ENCODE measurements at places on chromosomes 7 and 10.
A peak's percentile ranks its signal among the peaks of the same experiment; 100 is the strongest.

DNA sequence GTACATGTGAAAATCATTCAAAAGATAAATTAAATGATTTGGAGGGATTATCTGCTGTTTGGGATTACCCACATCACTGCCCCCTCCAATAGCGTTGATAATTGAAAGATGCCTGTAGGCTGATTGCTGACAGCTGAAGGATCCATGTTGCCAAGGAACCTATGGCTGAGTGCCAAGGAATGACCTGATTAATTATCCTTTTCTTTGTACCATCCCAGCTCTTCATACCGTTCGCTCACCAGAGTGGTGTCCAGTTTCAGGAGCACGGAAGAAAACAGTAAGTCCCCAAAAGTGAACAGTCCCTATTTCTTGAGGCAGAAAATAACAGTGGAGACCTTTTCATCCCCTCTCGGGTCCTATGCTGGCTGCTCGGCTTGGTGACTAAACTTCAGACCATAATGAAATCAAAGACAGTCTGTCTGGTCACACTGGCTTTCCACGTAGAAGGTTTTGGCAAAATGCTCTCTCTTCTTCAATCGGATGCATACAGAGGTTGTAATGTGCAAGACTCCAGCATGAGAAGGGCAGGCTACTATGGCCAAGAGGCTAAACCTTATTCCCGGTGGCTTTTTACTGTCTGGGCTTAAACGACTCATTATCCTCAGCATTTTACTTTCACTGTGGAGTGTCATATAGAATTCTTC lies 108.8 kb downstream of the SPAG6 start:
- DNase-seq, result no peak

- DNase-seq, result no peak
Measured at GRCh38 chr7:518630-519483, 789 bp downstream of the PDGFA start.

DNA sequence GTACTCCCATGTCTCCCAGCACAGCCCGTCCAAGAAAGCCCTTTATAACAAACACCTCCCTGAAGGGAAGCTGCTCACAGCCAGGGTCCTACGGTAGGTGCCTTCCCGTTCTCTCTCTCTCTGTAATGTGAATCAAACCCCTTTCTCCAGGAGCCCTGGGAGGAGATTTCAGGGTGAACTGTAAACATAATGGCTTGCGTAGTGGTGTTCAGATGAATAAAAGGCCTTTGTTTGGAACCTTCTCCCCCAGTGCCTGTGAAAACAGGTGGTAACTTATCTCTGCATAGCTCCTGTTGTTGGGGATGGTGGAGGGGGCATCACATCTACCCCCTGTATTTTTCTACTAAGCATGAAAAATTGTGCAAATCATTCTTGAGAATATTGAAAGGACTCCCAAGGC lies 12.4 kb downstream of the CALHM2 start:
- no peak for DNase-seq

GRCh38 chr7:150957133-150958020 lies 20.7 kb downstream of the KCNH2 start:
- DNase-seq, result no peak

- peak; percentile 63 for DNase-seq
Measured at GRCh38 chr7:27640884-27641574, 21.7 kb downstream of the HIBADH start.

GRCh38 chr10:8138471-8138870 lies 84.0 kb downstream of the GATA3 start:
- DNase-seq, result no peak

- DNase-seq, result no peak
Measured at GRCh38 chr7:139771001-139771956, 6.5 kb downstream of the HIPK2 start.

GRCh38 chr10:15735763-15736162 lies 16.0 kb upstream of the ITGA8 start:
- DNase-seq, result no peak

DNA sequence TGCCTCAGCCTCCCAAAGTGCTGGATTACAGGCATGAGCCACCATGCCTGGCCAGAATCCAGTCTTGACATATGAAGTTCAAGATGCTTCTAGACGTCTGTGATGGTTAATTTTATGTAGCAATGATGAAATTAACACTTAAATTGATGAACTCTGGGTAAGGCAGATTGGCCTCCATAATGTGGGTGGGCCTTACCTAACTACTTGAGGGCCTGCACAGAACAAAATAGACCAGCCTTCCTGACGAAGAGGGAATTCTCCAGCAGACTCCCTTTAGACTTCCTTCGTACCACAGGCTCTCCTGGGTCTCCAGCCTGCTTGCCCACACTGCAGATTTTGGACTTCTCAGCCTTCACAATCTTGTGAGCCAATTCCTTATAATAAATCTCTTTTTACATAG lies 4.7 kb downstream of the CDNF start:
- no peak for DNase-seq

DNA sequence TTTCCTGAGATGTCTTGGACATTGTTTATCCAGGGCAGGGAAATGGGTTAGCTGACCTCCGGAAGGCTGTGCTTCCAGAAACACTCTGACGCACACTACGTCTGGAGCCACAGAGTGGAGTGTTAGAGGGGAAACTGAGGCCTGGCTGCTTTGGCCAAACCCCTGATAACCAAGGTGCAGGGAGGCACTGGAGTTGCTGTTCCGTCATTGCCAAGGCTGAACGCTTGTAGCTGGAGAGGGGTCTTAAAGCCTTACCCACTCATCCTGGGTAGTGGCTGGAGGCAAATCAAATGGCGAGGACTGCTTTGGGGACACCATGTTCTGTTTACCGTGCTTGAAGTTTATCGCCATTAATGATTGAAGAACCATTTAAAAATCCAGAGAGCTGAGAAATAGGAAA lies 604.1 kb upstream of the FOXK1 start:
- DNase-seq, result no peak

DNA sequence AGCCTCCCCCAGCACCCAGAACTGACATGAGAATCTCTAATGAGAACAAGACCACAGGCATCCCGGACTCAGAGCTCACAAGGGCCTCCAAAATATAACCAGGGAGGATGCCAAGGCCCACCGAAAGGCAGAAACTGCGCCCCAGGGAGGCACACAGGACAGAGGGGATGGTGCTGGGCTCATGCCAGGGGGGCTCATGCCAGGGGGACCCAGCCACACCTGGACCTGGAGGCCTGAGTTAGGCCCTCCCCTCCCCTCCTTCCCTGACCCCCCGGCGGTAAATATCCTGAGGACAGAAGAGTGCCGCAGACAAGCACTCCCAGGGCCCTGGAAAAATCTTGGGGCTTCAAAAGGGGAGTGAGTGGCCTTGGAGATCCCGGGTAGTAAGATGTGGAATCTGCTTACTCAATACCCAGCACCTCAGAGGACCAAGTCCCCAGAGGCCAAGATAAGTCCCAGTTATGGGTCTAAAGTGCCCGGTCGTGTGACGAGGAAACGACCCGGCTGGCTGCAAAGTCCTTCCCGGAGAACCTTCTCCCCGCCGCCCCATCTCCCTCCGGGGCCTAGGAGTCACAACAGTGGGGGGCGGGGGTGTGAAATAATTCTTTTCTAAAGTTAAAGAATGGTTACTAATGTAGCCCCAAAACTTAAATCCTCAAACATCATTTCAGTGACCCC lies 11.9 kb downstream of the PDGFA start:
- DNase-seq, result peak; percentile 45

- no peak for DNase-seq
Measured at GRCh38 chr10:69703256-69703655, 73.2 kb downstream of the FAM241B start.

DNA sequence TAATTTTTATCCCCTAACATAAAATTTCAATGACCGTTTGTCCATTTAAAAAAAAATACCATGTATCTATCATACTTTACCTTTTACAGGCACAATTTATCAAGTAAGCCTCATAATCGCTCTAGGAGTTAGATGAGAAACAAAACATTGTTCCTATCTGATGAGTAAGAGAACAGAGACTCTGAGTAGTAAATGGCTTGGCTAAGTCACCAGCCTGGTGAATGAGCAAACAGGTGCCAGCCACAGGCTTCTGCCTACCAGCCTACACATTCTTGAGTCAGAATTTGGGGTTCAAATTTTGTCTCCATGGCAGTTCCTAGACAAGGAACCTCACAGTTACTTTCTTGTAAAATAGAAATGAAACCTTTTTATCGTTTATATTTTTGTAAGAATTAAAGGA lies 235.4 kb downstream of the HGF start:
- DNase-seq, result no peak

GRCh38 chr10:90977162-90977854 lies 56.4 kb upstream of the ANKRD1 start:
- DNase-seq, result no peak

- DNase-seq, result peak; percentile 82
Measured at GRCh38 chr7:43572516-43573049, 10.3 kb upstream of the STK17A start.

DNA sequence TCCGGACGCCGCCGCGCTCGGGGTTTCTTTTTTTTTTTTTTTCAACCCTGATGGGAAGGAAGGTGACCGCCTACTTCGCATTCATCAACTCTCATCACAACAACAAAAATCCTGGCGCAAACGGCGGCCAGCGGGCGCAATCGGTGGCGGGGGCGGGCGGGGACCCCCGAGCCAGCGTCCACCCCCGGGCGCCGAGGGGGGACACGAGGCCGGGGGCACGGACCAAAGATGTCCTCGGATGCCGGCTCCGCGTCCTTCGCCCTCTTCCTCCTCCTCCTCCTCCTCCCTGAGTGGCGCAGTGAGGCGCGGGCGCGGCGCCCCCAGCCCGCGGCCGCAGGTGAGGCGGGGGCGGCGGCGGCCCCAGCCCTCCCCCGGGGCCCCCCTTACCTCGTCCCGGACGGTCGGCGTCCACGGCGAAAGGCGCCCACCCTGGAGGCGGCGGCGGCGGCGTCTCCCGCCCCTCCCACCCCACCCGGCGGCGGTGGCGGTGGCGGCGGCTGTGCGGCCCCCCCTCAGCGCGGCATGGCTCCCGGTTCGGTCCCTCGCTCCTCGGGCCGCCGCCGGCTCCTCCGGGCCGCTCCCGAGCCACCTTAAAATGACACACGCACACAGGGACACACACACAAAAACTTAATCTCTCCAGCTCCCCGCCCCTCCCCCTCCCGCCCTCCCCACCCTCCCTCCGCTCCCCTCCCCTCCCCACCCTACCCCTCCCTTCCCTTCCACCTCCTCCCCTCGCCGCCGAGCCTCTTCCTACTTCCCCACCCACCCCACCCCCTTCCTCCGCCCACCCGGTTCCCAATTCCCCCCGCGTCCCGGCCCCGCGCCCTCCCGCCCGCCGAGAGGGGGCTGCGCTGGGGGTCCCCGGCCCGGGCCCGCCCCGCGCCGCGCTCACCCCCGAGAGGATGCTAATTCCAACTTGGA lies at the start of gene CTBP2:
Gene CTBP2, minus strand, starts transcription at position 632 of the 924 bp plus-strand sequence.
- no peak for DNase-seq

- DNase-seq, result no peak
Measured at GRCh38 chr10:87519582-87519981, 14.9 kb downstream of the MINPP1 start.

DNA sequence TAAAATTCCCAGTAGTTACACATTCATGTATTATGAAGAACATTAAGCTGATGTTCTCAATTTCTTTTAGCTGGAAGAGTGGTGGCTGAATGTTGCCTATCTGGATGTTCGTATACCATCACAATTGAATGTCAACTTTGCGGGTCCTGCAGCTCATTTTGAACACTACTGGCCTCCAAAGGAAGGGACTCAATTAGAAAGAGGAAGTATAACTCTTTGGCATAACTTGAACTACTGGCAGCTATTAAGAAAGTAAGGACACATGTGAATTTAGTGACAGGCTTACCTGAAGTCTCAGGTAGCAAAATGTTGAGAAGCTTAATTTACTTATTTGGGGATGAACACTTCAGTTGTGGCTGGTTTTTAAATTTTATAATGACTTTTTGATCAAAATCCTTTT lies 15.9 kb downstream of the CROT start:
- no peak for DNase-seq

DNA sequence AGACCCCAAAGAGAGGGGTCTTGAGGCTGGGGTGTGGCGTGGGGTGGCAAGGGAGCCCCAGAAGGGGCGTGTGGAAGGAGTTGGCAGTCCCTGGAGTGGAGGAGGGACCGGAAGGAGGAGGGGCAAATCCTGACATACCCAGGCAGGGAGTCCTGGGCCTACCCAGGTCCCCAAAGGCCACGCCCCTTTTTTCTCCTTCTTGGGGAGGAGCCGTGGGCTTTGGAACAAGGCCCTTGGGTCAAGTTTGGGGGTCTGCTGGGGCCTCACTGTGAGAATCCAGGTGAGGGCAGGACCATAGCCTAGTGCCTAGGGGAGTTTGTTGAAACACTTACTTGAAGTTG lies 1.2 kb upstream of the SMARCD3 start:
- no peak for DNase-seq

DNA sequence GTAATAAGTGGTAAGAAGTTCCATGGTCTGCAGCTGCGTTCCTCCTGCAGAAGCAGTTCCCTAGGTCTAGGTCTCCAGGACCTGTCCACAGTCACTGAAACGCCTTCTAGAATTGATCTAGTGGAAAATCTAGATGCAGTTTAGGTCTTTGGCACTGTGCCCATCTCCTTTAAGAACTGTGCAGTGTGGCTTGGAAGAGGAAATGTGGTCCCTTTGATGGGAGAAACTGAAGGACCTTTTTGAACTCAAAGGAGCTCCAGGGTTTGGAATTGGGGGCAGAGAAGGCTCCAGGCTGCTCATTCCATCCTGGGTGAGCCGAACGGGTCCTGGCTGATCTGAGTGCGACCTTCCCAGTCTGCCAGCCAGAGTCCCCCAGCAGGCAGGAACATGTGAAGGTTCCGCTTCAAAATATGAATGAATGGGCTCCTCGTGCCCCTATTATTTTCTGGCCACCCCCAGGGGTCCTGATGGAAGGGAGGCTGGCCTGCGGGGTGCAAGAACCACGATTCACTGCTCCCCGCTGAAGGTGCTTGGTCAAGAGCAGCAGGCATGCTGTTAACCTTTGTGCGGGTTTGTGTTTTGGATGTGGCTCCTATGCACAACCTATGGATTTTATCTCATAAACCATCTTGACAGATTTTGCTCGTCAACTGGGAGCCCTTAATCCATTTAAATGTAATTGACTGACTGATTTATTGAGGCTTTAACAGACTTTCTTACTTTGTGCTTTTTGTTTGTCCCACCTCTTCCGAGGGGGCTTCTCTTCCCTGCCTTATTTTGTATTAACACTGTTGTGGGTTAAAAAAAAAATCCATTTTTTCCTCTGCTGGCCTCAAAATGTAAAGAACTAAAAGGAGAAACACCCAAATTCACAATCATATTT lies 36.7 kb downstream of the ZNF467 start:
- no peak for DNase-seq

DNA sequence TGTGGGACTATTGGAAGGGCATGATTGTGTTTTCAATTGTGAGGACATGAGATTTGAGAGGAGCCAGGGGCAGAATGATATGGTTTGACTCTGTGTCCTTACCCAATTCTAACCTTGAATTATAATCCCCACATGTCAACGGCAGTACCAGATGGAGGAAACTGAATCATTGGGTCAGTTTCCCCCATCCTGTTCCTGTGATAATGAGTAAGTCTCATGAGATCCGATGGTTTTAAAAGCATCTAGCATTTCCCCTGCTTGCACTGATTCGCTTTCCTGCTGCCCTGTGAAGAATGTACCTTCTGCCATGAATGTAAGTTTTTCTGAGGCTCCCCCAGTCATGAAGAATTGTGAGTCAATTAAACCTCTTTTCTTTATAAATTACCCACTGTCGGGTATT lies 1367.1 kb downstream of the XPNPEP1 start:
- no peak for DNase-seq

GRCh38 chr10:95416270-95416669 lies 125.5 kb upstream of the PDLIM1 start:
- no peak for DNase-seq

GRCh38 chr7:155351120-155351870 lies 53.6 kb downstream of the INSIG1 start:
- no peak for DNase-seq

GRCh38 chr7:72317341-72317740 lies 94.8 kb downstream of the CALN1 start:
- DNase-seq, result no peak
